Neural crest cell (in vitro differentiated cells): ENCODE measurements at places on chromosomes 2 and 18. TPM values are rescaled to one million over a fixed set of nuclear protein-coding genes. Genes with fewer than 3 reads are reported as not detected.

- H3K27ac ChIP-seq, result no peak overlapping the region
- DNase-seq, result peak; percentile 43
- peaks cover 11% of the 10 kb centered on the region for H3K4me1 ChIP-seq
Observed at GRCh38 chr2:9950521-9951271, 797 bp upstream of the GRHL1 start.

- H3K36me3 ChIP-seq, result no peaks in the 10 kb centered on the region
- DNase-seq, result no peak
- H3K27ac ChIP-seq, result no peak overlapping the region
Observed at GRCh38 chr2:129758784-129759471, 220.5 kb upstream of the RAB6C start.

DNA sequence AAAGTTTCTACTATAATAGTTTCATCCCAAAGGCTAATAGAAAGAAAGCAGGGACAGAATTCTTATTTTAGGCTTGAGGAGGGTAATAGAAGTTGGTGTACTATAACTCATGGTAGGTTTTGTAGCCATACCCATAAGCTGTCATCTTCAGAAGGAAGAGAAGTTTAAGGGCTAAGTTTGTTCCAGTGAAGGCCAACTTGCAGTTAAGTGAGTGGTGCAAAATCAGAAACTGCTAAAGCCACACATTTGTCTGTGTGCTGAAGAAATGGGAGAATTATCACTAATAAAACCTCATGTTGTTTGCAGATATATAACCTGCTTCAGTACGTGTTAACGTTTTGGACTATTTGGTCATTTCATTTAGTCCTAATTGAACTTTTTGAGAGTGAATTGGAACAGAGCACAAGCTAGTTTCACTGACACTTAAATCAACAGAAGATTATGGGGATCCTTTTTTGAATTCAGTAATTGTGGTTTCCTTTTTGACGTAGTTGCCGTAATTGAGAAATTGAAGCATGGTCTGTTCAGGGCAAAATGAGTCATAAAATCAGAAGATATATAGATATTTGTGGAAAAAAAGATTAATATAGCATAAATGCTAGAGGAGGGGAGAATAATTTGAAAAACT, 69.1 kb downstream of the PHLPP1 start:
- no peaks in the 10 kb centered on the region for H3K36me3 ChIP-seq
- no peak overlapping the region for H3K4me3 ChIP-seq
- no peak for DNase-seq
- H3K27ac ChIP-seq, result no peak overlapping the region

- DNase-seq, result no peak
- H3K4me1 ChIP-seq, result peaks cover 66% of the 10 kb centered on the region
- no peak overlapping the region for H3K4me3 ChIP-seq
- H3K27ac ChIP-seq, result no peak overlapping the region
Observed at GRCh38 chr2:152406836-152407161, 71.8 kb downstream of the FMNL2 start.

DNA sequence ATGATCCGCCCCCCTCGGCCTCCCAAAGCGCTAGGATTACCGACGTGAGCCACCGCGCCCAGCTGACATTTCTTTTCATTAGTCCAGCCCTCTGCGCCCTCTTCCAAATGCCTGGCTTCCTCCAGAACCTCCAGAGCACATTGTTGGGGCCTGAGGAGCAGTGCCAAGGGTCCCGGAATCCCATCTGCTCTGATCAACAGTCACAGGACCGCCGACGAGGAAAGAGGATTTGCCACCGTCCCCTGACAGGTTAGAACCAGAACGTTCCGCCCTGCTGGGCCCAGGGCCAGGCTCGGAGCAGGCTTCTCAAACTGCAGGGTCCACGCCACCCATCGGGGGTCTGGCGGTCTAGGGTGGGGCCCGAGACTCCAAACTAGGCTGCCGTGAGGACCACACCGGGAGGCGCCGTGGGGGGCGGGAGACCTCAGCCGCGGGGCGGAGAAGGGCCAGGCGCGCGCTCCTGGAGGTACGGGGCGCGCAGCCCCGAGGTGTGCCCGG, 36.9 kb upstream of the ITM2C start:
- no peak overlapping the region for H3K27ac ChIP-seq
- DNase-seq, result no peak

GRCh38 chr18:43108882-43109281, 6.6 kb downstream of the RIT2 start:
- DNase-seq, result no peak
- no peaks in the 10 kb centered on the region for H3K27me3 ChIP-seq
- no peaks in the 10 kb centered on the region for H3K4me1 ChIP-seq
- no peak overlapping the region for H3K4me3 ChIP-seq
- H3K27ac ChIP-seq, result no peak overlapping the region
- no peaks in the 10 kb centered on the region for H3K36me3 ChIP-seq

DNA sequence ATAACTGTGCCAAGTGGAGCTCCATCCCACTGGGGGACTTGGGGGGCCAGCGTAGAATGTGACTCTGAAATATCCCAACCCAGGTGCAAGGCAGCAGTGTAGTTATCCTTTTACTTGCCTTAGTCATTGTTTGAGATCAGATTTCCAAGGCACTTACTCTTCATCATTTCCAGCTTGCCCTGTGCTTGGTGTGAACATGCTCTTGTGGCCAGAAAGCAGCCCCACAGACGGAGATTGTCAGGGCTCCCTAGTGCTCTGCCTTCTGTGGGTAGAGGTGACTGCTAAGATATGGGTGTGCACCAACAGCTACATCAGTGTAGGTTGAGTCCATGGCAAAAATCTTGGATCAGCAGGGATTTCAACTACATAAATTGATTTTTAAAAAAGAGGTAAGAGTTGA, 2010.0 kb upstream of the PIK3C3 start:
- H3K4me1 ChIP-seq, result no peaks in the 10 kb centered on the region
- no peak overlapping the region for H3K4me3 ChIP-seq
- DNase-seq, result no peak
- no peak overlapping the region for H3K27ac ChIP-seq
- no peaks in the 10 kb centered on the region for H3K27me3 ChIP-seq

GRCh38 chr18:48991676-48992075, 40.9 kb upstream of the SMAD7 start:
- no peaks in the 10 kb centered on the region for H3K27me3 ChIP-seq
- peaks cover 11% of the 10 kb centered on the region for H3K4me1 ChIP-seq
- no peaks in the 10 kb centered on the region for H3K36me3 ChIP-seq
- no peak overlapping the region for H3K27ac ChIP-seq

- H3K27me3 ChIP-seq, result no peaks in the 10 kb centered on the region
- H3K27ac ChIP-seq, result no peak overlapping the region
- DNase-seq, result no peak
- no peaks in the 10 kb centered on the region for H3K4me1 ChIP-seq
- no peaks in the 10 kb centered on the region for H3K36me3 ChIP-seq
- no peak overlapping the region for H3K4me3 ChIP-seq
Observed at GRCh38 chr2:33796511-33796910, 197.4 kb upstream of the FAM98A start.

- no peak overlapping the region for H3K4me3 ChIP-seq
- no peak for DNase-seq
- no peaks in the 10 kb centered on the region for H3K36me3 ChIP-seq
- no peaks in the 10 kb centered on the region for H3K27me3 ChIP-seq
- no peak overlapping the region for H3K27ac ChIP-seq
Observed at GRCh38 chr2:222973237-222973636, 78.8 kb upstream of the KCNE4 start.

DNA sequence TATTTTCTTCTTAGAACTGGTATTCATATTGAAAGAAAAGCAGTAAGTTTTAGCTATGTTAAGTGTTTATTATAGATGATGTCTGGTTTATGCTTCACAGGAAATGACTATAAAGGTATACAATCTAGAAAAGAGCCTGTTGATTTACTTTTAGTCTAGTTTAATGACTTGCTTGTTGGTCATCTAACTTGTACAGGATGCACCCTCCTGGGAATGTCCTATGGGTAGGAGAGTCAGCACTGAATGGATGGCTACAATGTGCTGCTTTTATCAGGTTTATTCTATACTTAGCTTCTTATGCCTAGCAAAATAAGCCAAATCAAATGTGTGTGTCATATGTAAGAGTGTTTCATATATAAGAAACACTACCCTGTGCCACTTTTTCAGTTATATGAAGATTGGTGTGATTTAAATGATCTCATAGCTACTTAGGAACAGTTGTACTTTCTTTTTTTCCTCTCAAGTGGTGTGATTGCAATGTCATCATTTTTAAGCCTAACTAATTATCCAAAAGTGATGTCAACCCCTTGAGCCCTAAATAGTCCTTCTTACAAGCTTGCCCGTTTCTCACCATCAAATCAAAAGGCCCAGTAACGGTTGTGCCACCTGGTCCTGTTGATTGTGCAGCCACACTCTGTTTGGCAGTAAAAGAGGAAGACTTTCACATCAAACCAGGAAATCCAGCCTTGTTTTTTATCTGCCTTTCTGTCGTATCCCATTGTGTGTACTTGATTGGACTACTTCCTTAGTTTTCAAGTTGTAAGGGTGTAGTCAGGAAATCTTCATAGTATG, 176.0 kb downstream of the DIS3L2 start:
- no peaks in the 10 kb centered on the region for H3K27me3 ChIP-seq
- H3K27ac ChIP-seq, result no peak overlapping the region
- no peak for DNase-seq
- H3K4me3 ChIP-seq, result no peak overlapping the region
- H3K36me3 ChIP-seq, result peaks cover 9% of the 10 kb centered on the region

GRCh38 chr18:2192562-2192961, 378.7 kb downstream of the METTL4 start:
- H3K4me3 ChIP-seq, result no peak overlapping the region
- H3K36me3 ChIP-seq, result no peaks in the 10 kb centered on the region
- no peak for DNase-seq
- H3K4me1 ChIP-seq, result no peaks in the 10 kb centered on the region

DNA sequence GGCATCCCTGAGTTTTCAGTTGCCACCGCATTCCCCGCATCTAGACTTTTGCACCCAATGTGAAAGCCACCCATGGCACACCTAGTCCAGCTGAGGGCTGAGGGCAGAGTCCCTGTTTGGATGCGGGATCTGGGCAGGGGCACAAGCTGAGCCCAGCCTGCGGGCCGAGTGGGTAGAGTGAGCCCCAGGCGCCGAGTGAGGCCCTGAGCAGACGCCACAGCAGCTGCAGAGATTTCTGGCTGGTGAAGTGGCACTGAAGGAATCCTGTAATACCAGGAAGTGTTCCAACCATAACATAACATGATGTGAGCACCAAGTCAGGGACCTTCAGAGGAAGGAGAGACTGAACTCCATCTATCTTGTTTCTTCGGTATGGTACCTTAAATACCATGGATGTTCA, 27.7 kb upstream of the FRZB start:
- no peak for DNase-seq
- H3K4me3 ChIP-seq, result no peak overlapping the region
- no peaks in the 10 kb centered on the region for H3K4me1 ChIP-seq
- H3K36me3 ChIP-seq, result peaks cover 4% of the 10 kb centered on the region
- no peak overlapping the region for H3K27ac ChIP-seq

GRCh38 chr18:3472681-3473544, 22.9 kb downstream of the TGIF1 start:
- DNase-seq, result no peak
- no peak overlapping the region for H3K4me3 ChIP-seq
- H3K36me3 ChIP-seq, result peaks cover 9% of the 10 kb centered on the region
- peaks cover 5% of the 10 kb centered on the region for H3K4me1 ChIP-seq

- DNase-seq, result no peak
- H3K27ac ChIP-seq, result no peak overlapping the region
- H3K4me1 ChIP-seq, result peaks cover 7% of the 10 kb centered on the region
Observed at GRCh38 chr2:168686452-168687191, 115.8 kb upstream of the NOSTRIN start.

GRCh38 chr2:71156573-71156972, 26.1 kb downstream of the MPHOSPH10 start:
- H3K36me3 ChIP-seq, result no peaks in the 10 kb centered on the region
- H3K4me1 ChIP-seq, result peaks cover 13% of the 10 kb centered on the region

GRCh38 chr2:1674276-1674675, 70.0 kb downstream of the PXDN start:
- H3K4me3 ChIP-seq, result no peak overlapping the region
- H3K4me1 ChIP-seq, result no peaks in the 10 kb centered on the region
- no peak for DNase-seq
- H3K27ac ChIP-seq, result no peak overlapping the region

- H3K36me3 ChIP-seq, result no peaks in the 10 kb centered on the region
- peaks cover 4% of the 10 kb centered on the region for H3K4me1 ChIP-seq
- H3K4me3 ChIP-seq, result no peak overlapping the region
- no peak overlapping the region for H3K27ac ChIP-seq
- no peak for DNase-seq
Observed at GRCh38 chr2:47119001-47119400, 36.1 kb downstream of the STPG4 start.

DNA sequence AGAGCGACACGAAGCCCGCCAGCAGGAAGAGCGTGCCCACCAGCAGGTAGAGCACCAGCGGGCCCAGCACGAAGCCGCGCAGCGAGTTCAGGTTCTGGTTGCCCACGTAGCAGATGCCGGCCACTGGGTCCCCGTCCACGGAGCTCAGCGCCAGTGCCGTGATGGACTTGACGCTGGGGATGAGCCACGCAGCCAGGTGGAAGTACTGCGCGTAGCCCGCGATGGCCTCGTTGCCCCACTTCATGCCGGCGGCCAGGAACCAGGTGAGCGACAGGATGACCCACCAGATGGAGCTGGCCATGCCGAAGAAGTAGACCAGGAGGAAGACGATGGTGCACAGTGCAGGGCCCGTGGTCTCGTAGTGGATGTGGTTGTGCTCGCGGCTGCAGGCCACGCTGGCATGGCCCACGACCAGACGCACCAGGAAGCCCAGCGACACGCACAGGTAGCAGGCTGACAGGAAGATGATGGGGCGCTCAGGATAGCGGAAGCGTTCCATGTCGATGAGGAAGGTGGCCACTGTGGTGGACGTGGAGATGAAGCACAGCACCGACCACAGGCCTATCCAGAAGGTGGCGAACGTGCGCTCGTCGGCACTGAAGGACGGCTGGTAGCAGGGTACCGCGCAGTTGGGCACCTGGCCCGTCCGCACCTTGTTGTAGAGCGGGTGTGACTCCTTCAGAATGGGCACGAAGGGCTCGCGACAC, 2.1 kb downstream of the FZD5 start:
- H3K36me3 ChIP-seq, result peaks cover 2% of the 10 kb centered on the region
- H3K27ac ChIP-seq, result no peak overlapping the region
- H3K27me3 ChIP-seq, result peaks cover 87% of the 10 kb centered on the region
- DNase-seq, result no peak

- H3K36me3 ChIP-seq, result no peaks in the 10 kb centered on the region
- no peak overlapping the region for H3K27ac ChIP-seq
- no peaks in the 10 kb centered on the region for H3K27me3 ChIP-seq
Observed at GRCh38 chr2:170685591-170685990, 29.5 kb upstream of the SP5 start.

Gene TMEFF2
- total RNA-seq, result 1.8 and 2.9 TPM in 2 replicates

Gene COPS9
- total RNA-seq, result 138 and 143 TPM in 2 replicates

Gene GYPC
- total RNA-seq, result 84.4 and 89.4 TPM in 2 replicates
